Stimulated activated CD8-positive, alpha-beta memory T cell treated with anti-CD3 and anti-CD28 coated beads, Interleukin-2, amount 100 ng/mL, for 1 hour (primary cell): ENCODE measurements at places on chromosomes 7 and 10.

GRCh38 chr10:85611746-85612377 is 754.7 kb downstream of the GRID1 start:
- DNase-seq, result no peak

DNA sequence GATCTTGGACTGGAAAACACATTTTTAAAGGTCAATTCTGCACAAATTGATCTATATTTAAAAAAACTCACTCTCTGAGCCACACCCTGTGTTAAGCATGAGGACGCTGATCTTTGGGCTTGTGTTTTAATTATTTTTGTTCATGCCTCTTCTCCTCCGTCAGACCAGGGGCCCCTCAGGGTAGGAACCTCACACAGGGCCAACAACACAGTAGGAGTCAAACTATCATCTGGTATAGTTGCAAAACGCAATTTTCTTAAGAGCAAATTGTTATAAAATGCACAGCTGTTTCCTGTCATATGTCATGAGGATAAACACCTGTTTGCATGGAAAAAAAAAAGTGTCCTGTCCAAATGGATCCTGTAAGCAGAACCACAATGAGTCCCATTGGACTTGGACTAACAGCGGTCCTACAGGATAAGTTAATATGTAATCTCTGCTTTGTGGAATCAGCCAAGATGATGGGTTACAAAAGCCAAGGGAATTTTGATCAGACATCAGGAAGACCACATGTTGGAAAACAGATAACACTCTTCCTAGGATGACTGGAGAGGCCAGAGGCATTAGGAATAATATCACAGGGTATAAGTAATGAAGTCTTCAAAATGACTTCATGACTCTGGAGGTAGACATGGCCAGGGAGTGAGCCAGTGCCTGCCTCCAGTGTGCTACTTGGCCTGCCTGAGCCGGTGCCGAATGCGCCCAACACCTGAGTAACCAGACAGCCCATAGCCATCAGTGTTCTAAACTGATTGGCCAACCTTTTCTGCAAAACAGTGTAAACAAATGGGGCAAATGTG is 184.9 kb upstream of the ADCY1 start:
- no peak for DNase-seq

DNA sequence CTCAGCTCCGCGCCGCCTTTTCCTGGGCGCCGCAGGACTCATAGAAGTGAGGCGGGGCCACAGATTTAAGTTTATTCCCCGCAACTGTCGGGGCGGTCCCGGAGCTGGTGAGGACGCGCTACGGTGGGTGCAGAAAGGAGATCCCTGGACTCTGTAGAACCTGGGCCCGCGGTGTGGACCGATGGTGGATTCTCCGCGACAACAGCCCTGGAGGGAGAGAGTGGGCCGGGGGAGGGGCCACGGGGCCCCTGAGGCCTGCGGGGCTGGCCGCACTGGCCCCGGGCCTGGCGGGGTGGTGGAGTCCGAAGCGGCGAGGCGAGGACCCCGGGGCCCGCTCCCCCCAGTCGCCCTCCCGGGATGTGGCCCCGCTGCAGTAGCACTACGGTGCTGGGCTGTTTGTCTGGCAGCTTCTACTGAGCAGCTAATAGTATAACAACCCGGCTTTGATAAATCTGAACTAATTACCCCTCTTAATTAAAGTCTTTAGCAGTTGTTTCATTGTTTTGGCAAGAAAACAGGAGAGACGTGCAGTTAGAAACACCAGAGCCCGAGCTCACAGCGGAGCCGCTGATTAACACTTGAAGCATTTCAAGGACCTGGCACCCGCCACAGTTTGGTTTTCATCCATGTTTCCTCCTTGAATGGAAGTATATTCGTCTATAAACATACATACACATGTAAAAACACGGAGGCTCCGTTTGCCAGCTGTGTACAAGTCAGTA is 4.2 kb downstream of the FEZF1 start:
- no peak for DNase-seq

DNA sequence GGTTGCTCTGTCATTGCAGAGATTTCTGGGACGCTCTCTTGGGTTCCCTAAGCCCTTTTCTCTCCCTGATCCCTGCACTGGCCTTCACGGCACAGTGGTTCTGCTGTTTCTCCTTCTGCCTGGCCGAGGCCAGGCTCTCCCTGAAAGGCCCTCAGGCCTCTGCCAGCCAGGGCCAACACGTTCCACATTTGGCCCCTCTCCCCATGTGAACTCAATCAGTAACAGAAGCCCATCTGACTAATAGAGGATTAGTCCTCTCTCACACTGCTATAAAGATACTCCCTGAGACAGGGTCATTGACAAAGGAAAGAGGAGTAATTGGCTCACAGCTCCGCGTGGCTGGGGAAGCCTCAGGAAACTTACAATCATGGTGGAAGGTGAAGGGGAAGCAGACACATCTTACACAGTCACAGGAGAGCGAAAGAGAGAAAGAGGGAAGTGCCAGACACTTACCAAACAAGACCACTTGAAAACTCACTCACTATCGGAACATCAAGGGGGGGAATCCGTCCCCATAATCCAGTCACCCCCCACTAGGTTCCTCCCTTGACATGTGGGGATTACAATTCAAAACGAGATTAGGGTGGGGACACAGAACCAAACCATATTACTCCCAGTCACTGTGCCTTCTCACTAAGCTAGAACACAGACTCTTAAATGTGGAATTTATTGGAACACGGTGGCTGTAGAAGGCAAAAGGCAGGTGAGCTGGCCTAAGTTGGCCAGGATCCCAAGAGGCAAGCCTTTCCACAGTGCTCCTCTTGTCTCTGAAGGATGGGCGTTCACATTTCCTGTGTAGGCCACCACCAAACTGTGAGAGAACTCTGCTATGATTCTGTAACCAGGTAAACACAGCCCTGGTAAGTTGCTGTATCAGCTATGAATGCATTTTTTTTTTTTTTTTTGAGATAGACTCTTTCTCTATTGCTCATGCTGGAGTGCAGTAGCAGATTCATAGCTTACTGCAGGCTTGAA is 8.8 kb downstream of the FZD8 start:
- no peak for DNase-seq

GRCh38 chr10:46560952-46561351 is 4.5 kb upstream of the GPRIN2 start:
- DNase-seq, result no peak

- DNase-seq, result no peak
Observed at GRCh38 chr7:35248576-35249536, 5.0 kb downstream of the TBX20 start.

DNA sequence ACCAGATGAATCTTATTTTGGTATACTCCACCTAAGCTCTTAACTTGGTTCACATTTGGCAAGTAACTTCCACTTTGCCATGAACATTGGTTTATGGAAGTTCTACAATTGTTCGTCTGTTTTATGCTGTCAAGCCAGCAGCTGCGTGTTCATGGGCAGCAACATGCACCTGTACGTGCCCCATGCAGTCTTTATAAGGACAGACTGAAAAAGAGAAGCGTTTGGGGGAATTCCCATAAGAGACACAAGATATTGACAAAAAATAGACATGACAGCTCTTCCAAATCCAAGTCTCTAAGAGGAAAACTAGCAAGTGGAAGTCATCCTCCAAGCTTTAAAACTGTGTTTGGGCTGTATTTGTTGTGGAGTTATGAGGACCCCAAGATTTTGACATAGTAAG is 151.6 kb downstream of the SLC16A9 start:
- no peak for DNase-seq

DNA sequence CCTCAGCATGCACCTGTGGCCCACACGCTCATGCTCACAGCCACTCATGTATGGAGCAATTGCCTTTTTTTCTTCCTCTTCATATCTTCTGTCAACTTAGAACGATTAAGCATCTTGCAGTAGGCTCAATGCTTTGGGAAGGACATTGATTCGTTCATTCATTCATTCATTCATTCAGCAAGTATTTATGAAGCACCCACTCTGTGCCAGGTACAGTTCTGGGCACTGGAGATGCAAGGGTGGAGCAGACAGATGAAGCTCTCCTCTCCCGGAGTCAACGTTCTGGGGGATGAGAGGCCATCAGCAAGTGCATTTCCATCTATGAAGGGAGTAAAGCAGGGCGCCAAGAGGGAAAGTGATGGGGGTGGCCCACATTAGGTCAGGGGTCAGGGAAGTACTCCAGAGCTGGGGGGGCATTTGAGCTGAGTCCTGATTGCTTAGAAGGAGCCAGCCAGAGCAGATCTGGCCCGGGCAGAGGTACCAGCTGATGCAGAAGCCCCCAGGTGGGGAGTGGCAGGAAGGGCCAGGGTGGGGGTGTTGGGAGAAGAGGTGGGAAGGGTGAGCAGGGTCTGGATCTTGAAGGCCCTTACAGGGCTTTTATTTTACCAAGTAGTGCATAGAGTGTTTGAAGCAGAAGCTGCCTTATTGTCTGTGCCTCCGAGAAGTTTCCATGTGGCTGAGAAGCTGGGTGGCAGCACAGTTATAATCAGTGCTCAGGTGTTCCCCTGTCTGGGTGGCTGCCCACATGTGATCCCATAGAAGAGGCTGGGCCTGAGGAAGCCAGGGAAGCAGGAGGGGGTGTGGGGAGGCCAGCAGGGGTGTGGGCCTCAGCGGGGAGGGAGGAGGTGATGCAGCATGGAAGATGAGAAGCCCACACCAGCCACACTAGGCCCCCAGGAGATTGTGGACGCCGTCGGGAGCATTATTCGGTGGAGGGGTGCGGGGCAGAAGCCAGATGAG is 36.2 kb downstream of the CHST3 start:
- no peak for DNase-seq
